Smooth muscle cell of the pulmonary artery (primary cell): ENCODE measurements at places on chromosomes 16 and 17. TPM values are rescaled to one million over a fixed set of nuclear protein-coding genes. Genes with fewer than 3 reads are reported as not detected.

The EPOP gene
- 0.72 and 2.0 TPM in 2 replicates for total RNA-seq

The OSGIN1 gene
- 3.7 and 7.2 TPM in 2 replicates for total RNA-seq

The SBK1 gene
- total RNA-seq: under 0.01 and 0.03 TPM in 2 replicates

The MC1R gene
- 6.0 and 7.9 TPM in 2 replicates for total RNA-seq

The RNF227 gene
- 4.0 and 6.9 TPM in 2 replicates for total RNA-seq
